Skin of body (tissue), 3 donors: ENCODE measurements at places on chromosomes 11 and 22. TPM values are rescaled to one million over a fixed set of nuclear protein-coding genes. Genes with fewer than 3 reads are reported as not detected.
A peak's percentile ranks its signal among the peaks of the same experiment; 100 is the strongest.

GRCh38 chr11:27718863-27719545 lies 18.7 kb upstream of the BDNF start:
- DNase-seq: no peak

DNA sequence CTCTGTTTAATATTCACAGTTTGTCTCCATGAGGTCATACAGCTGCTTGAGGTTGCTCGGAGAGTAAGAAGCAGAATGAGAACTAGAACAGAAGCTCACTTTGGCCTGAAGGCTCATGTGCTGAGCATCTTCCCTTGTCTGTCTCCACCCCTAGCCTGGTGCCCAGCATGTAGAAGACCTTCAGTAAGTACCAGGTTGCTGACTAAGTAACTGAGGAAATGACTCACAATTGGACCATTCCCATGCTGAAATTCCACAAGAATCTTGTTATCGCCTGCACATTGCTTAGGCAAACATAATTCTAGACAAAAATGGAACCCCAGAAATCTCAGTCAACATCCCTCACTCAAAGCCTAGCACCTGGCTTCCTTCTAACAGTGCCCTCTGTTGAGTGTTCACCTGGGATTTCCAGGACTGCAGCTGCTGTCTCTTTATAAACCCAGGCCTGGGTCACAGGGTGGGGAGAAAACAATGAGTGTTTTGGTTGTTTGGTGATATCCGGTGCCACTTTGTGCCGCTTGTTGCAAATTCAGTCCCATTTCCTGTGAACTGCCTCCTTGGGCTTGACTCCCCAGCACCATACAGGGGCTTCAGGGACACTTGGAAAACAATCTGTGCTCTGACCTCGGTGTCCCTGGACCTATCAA lies 406.8 kb downstream of the ETS1 start:
- DNase-seq: no peak

- DNase-seq: no peak
These were observed 101.5 kb downstream of the SHANK2 start for GRCh38 chr11:71150859-71151258.

DNA sequence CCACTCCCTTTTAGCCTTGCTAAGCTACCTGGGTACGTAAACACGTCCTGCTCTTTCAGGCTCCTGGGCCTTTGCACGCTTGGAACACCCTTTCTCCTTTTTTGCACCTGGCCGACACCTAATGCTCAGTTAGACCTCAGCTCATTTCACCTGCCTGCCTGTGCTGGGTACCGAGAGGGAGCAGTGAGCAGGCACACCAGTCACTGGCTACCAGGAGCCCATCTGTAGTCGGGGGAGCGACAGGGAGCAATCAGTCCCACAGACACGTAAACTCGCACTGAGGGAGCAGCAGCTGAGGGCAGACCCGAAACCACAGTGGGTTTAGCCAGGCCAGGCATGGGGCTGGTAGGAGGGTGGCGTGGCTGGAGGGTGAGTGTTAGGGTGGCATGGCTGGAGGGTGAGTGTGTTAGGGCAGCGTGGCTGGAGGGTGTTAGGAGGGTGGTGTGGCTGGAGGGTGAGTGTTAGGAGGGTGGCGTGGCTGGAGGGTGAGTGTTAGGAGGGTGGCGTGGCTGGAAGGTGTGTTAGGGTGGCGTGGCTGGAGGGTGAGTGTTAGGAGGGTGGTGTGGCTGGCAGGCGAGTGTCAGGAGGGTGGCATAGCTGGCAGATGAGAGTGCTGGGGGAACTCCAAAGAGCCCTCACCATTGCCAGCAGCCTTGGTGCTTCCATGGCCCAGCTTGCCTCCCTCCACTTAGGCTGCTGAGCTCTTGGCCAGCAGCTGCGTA lies 6.4 kb upstream of the GTSE1 start:
- no peak for DNase-seq

- DNase-seq: no peak
These were observed 111.1 kb downstream of the MED15 start for GRCh38 chr22:20618488-20618887.

- no peak for DNase-seq
These were observed 31.3 kb upstream of the YPEL1 start for GRCh38 chr22:21766691-21767462.

DNA sequence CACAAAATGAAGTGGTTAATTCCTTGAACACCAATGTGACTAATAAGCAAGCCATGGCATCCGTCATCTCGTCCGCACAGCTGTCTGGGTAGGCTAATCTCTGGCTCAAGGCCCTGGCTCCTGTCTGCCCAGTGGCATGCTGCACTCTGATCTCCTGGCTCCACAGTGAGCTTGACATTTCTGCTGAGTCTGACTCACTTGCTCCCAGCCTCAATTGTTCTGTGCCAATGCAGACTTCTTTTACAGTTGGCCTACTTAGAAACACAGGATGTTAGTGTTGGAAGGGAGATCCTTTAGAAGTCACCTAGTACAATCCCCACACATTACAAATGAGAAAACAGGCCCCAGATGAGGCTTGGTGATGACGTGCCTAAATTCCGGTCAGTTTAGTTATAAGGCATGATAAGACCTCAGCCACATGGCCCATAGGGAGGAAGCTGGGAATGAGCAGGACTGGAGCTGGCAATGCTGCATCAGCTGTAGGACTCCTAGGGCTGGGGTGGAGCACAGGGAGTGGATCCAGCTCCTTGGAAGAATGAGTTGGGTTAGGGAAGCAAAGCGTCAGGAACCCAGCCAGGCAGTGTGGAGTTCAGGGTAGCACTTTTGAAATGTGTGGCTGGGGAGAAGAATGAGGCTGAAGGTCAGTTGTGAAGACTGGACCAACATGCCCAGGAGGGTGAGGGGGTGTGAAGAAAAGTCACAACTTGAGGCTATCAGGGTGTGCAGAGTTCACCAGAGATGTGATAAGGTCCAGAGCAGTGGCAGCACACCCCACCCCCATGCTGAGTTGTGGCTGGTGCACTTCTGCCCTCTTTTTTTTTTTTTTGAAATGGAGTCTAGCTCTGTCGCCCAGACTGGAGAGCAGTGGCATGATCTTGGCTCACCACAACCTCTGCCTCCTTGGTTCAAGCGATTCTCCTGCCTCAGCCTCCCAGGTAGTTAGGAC lies 70.2 kb upstream of the EED start:
- no peak for DNase-seq

- DNase-seq: no peak
These were observed 102.1 kb upstream of the BID start for GRCh38 chr22:17876306-17876831.

- no peak for DNase-seq
These were observed 14.8 kb upstream of the WDR74 start for GRCh38 chr11:62854013-62854824.

- peak; percentile 12 for DNase-seq
These were observed 703 bp downstream of the ABTB2 start for GRCh38 chr11:34356913-34357700.

- DNase-seq: no peak
These were observed 15.3 kb upstream of the MICAL2 start for GRCh38 chr11:12094872-12095800.

- DNase-seq: no peak
These were observed 438.2 kb downstream of the BUD13 start for GRCh38 chr11:116334596-116334995.

DNA sequence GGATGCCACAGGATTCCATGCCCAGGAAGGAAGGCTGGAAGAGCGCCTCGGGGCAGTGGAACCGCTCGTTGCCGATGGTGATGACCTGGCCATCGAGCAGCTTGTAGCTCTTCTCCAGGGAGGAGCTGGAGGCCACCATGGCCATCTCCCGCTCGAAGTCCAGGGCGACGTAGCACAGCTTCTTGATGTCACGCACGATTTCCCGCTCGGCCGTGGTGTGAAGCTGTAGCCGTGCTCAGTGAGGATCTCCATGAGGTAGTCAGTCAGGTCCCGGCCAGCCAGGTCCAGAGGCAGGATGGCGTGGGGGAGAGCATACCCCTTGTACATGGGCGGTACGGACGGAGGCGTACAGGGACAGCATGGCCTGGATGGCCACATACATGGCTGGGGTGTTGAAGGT lies 17.9 kb upstream of the EP300 start:
- DNase-seq: no peak

DNA sequence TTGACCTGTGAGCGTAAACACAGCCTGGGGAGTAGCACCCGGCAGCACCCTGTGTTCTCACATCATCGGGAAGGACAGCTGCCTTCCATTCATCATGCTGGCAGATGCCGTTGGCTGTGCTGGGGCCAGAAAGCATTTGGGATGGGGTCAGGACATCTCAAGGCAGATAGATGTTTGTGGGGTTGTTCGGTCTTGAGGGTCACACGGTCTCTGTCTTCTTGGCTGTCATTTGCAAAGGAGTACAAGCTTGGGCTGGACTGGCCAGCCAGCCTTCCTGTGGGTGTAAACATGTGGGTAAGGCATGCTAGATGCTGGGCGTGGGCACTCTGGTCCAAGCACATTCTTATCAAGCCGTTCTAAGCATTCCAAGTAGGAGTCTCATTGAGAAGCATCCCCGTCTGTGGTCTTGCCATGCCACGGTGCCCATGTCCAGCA lies 81.4 kb downstream of the TBC1D22A start:
- no peak for DNase-seq

DNA sequence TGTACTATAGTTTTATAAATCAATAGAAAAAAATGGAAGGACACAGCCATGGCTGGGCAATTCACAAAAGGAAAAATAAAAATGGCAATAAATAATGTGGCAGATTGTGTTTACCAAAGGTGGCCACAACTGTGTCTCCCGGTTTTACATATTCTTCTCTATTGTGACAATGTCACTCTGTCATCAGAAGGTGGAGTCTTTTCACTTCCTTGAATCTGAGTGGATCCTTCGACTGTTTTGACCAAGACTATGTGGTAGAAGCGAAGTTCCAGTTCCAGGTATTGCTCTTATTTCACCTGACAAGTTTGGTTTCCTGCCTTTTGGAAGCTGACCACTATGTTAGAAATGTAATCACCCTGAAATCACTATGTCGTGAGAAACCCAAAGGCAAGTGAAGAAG lies 31.0 kb upstream of the HSD17B12 start:
- DNase-seq: no peak

DNA sequence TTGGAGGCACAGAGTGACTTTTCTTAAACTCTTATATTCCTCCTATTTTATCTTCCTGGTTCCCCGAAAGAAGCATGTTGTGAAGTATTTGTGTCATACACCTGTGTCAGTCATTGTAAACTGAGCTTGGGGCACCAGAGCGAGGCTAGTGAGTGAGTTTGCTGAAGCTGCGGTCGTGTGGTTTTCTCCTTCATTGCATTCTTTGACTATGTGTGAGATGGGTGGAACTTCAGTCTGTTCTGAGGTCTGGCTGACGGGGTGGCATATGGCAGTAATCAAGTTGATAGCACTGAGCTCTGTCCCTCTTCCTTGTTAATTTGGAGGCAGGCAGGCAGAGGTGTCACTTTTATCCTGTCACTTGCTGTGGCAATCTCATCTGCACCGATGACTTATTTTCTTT lies 4.2 kb downstream of the VPS26B start:
- no peak for DNase-seq

- peak; percentile 44 for DNase-seq
These were observed at the start of gene LYVE1 for GRCh38 chr11:10568486-10568941. Gene LYVE1 (minus strand): TSS chr11:10568665. CDS start chr11:10568532, 133 bp downstream.

DNA sequence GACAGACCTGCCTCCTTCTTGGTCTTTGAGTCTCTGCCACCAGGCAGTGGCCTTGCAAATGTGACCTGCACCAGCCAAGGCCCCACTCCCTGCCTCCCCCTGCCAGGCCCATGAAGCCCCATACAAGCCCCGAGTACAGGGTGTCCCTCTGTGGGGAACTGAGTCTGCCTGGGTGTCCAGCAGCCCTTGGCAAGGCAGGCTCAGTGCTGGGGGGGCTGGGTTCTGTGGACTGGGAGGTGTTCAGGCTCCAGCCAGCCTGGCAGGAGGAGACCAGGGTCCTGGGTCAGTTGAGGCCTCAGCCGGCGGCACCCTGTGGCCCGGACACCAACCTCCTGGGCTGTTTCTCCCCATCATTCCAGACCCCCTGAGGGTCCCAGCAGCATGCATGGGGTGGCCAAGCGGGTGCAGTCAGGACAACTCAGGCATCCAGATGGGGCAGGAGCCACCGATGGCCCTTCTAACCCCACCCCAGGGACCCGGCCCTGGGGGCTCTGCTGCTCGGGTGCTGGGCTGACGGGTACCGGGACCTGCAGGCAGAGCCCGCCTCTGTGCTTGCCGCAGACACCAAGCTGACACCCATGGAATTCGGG lies 5.7 kb downstream of the MUC5AC start:
- no peak for DNase-seq

- DNase-seq: no peak
These were observed 32.2 kb downstream of the SLC6A5 start for GRCh38 chr11:20631519-20632168.

DNA sequence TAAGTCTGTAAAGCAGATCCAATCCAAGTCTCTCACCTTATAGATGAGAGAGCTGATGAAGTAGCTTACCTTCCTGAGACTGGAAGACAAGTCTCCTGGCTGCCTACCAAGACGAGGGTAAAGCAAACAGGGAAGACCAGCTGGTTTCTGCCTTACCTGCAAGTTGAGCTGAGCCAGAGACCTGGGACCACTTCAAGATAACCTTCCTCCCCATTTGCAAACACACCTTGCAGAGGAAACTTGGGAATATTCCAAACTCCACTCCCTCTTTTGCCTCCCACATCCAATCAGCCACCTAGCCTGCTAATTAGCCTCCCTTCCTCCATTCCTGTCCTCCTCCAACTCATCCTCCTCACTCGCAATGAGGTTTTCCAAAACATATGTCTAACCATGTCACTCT lies 23.4 kb upstream of the ROBO3 start:
- DNase-seq: no peak

DNA sequence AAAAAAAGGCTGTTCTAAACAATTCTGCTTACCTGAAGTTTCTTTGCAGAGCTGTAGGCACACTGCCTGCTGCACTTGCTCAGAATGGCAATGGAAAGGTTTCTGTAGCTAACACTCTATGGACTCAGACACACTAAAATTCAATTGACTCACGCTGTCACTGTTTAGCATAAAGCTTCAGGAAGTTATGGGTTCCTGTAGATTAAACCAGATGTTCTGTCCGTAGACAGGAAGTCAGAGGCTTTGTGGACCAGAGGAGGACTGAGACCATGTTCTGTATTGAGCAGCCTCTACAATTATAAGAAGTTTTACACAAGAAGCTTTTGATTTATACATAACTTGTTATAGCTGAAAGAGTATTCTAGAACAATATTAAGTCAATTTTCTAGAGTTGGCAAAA lies 70.4 kb downstream of the GLYATL1 start:
- no peak for DNase-seq

DNA sequence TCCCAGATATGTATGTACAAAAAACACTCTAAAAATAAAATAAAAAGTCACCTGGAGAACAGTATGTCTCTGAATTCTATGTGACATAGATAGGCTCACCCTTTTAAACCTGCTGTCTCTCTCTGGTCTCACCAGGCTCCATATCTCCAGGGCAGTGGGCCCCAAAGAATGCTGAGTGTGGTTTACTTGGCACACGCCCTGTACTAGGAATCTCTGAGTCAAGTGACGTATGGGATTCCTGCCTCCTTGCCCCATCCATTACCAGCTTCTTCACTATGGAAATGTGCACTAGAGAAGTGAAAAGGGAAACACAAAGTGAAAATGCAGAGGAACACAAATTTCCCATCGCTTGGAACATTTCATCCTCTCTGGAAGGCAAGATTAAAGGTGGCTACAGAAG lies 722.2 kb upstream of the TENM4 start:
- DNase-seq: no peak

Gene NRXN2
- 8.5 TPM for total RNA-seq

Gene CSF2RB
- 5.3 TPM for total RNA-seq

Gene SHANK2
- 8.8 TPM for total RNA-seq

Gene CHST1
- total RNA-seq: 0.59 TPM

Gene MMP10
- total RNA-seq: not detected

Gene ART5
- total RNA-seq: 1.7 TPM

Gene PARVG
- total RNA-seq: 5.7 TPM

Gene UBQLNL
- total RNA-seq: 0.49 TPM

Gene ATL3
- 67.1 TPM for total RNA-seq

Gene CASP4
- 70.0 TPM for total RNA-seq

Gene PDXP
- 2.0 TPM for total RNA-seq

Gene B4GALNT4
- 10.8 TPM for total RNA-seq

Gene ESRRA
- total RNA-seq: 12.0 TPM
